ENCODE measurements at places on chromosomes 5 and 9. TPM values are rescaled to one million over a fixed set of nuclear protein-coding genes. Genes with fewer than 3 reads are reported as not detected.

SVEP1 gene
- 88.1 TPM for total RNA-seq

PPP3R2 gene
- not detected for total RNA-seq

GRIA1 gene
- total RNA-seq, result 21.9 TPM

SHC3 gene
- total RNA-seq, result 12.9 TPM

SPATA31A3 gene
- total RNA-seq, result not detected

P4HA2 gene
- 79.0 TPM for total RNA-seq

MTX3 gene
- total RNA-seq, result 14.9 TPM

AIF1L gene
- 12.3 TPM for total RNA-seq

DNA sequence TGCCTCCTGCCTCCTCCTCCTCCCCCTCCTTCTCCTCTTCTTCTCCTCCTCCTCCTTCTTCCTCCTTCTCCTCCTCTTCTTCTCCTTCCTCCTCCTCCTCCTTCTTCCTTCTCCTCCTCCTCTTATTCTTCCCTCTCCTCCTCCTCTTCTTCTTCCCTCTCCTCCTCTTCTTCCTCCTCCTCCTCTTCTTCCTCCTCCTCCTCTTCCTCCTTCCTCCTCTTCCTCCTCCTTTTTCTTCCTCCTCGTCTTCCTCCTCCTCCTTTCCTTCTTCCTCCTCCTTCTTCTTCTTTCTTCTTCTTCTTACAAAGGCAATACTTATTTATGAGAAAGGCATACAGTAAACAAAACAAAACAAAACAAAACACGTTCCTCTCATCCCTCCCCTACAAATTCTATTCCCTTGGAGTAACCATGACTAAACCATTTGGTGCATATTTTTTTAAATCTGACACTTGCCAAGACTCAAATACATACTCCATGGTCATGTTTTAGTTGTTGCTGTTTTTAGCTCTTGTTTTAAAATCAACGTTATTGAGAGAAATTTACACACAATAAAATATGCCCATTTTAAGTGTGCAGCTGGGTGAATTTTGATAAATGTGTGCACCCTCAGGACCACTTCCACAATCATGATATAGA, 135.6 kb downstream of the FOXD1 start:
- no peak for DNase-seq

DNA sequence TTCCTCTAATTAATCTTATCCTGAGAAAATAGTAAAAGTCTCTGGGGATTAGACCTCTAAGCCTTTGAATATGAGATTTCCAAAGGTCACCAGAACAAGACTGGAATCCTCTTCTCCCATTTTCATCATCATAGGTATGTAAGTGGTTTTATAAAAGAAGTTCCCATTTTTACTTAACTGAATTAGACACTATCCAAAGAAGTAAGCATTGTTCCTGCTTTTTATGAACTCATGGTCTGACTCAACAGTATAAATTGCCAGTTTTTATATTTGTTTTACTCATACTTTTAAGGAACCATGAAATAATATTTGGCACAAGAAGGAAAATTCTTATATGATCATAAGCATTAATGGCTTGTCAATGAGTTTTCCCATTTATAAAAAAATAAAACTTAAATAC, 167.1 kb upstream of the ADRA1B start:
- DNase-seq, result no peak

DNA sequence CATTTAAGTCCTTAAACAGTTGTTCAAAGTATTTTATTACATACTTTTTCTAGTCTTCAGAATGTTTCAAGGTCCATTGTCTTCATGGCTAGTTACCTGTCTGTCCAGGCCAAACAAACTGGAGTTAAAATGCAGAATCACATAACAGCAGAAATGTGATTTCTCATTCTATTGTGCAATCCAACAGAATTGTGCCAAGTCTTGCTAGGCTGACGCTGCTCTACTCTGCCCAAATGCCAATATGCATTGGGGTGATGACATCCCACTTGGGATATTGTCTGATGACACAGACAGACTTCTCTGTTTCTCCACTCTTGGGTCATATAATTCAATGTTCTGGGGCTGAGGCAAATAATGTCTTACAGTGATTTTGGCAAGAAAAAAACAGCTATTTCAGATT, 5.2 kb upstream of the SLC22A5 start:
- no peak for DNase-seq

GRCh38 chr5:113274836-113275414, 159.9 kb downstream of the TSSK1B start:
- no peak for DNase-seq

DNA sequence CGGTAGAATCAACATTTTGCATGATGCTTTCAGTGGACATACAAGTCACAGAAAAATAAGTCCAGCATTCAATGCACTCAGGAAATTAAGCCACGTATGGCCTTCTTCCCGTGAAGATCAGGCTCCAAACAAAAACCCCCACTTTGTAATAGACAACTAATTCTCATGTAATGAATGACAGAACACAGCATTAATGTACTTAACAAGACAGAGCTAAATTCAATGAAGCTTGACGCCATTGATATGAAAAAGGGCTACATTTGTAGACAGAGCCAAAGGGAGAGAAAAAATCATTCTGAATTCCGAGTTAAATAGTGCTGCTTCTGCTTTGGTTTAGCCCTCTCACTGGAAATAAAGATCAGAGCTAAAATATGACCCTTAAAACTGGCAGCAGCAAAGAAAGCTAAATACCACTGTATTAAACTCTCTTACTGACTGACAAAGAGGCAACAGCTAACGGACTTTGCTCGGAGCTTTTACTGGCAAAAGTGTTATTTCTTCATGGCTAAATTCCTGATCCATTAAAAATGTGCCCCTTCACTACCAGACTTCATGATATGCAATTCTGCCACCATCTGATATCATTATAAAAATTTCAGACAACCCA, 250.5 kb downstream of the BNC2 start:
- no peak for DNase-seq

GRCh38 chr5:15704397-15704947, 204.5 kb downstream of the FBXL7 start:
- DNase-seq, result no peak

- no peak for DNase-seq
These were observed 425.7 kb downstream of the TMEM38B start for GRCh38 chr9:106120071-106120470.

GRCh38 chr9:94971378-94972131, 245.1 kb downstream of the AOPEP start:
- DNase-seq, result no peak

- no peak for DNase-seq
These were observed 762 bp upstream of the TCOF1 start for GRCh38 chr5:150356575-150357294.

GRCh38 chr9:12906646-12907045, 131.8 kb downstream of the LURAP1L start:
- DNase-seq, result no peak

DNA sequence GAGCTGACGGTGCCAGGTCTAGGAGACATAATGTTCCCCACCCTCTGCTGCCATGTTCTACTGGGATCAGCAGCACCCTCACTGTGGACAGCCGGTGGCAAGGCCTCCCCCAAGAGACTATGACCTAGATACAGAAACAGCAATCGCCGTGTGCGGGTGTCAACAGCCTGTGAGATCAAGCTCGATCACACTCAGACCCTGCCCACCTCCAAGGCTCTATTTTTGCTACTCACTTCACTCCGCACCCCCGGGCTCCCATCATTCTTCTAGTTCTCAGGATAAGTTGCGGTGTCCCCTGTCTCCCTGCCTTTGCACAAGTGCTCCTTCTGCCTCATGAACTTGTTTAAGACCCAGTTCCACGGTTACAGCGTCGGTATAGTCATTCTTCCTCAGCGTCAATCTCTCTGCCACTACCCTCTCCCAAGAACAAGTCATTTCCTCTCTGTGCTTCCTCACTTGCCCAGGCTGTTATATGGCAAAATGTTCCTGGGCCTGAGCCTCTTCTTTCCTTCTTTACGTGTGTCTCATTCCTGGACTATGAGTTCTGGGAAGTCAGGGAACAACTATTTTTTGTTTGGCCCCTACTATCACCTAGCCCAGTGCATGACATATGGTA, 5.4 kb upstream of the DOCK8 start:
- DNase-seq, result no peak

DNA sequence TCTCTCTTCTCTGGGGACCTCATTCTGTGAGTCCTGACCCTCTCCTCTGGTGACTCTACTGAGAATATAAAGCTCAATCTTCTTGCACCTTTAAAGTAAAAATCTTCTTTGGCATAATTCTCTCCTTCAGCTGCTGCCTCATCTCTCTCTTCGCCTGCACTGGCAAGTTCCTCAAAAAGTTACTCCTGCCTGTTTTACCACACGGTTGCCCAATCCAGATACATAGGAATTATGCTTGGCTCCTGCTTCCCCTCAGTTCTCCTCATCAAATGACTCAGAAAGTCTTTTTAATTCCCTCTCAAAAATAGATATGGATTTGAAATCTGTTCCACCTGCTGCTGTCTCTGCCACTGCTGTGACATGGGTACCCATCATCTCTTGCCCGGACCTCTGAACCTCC, 14.4 kb upstream of the HRCT1 start:
- DNase-seq, result no peak

DNA sequence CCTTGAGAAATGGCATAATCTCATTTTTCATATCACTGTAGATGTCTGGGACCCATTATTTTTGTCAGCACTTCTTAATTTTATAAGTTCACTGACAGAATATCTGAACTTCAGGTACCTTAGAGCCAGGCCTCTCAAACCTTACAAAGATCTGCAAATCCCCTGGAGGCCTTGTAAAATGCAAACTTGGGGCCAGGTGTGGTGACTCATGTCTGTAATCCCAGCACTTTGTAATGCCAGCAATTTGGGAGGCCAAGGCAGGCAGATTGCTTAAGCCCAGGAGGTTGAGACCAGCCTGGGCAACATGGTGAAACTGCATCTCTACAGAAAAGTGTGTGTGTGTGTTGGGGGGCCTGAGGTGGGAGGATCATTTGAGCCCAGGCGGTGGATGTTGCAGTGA, 30.8 kb downstream of the RASGRF2 start:
- no peak for DNase-seq

DNA sequence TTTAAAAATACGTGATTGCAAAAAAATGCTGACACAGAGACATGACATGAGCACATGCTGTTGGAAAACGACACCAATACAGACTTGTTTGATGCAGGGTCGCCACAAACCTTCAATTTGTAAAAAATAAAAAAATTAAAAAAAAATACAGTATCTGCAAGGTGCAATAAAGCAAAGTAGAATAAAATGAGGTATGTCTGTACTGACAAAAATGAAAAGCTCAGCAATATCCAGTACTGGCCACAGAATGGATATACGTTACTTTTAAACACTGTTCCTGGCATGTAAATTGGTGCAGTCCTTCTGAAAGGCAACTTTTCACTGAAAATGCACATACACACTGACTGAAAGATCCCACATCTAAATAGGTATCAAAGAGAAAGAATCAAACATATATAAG, 27.1 kb upstream of the C9orf40 start:
- no peak for DNase-seq

DNA sequence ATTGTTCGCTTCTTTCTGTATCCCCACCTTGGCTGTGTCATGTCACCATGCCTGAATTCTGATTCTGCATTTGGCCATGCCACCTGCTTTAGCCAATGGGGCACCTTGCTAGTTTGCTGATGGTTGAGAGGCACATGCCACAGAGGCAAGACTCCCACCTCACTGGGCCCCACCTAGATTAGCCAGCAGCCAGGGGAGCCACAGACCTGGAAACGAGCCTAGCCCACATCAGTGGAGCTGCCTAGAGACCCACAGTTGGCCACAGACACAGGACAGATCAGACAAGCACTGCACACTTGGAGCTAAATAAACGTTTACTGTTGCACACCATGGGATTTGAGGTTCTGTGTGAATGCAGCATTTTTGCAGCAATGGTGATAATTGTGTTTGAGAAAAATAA, 252.1 kb downstream of the LURAP1L start:
- DNase-seq, result no peak

- DNase-seq, result no peak
These were observed 13.1 kb downstream of the MSANTD3 start for GRCh38 chr9:100440071-100440470.

Measured in upper lobe of right lung (tissue), 1 donor.